ENCODE measurements at places on chromosomes 7 and 10.

DNA sequence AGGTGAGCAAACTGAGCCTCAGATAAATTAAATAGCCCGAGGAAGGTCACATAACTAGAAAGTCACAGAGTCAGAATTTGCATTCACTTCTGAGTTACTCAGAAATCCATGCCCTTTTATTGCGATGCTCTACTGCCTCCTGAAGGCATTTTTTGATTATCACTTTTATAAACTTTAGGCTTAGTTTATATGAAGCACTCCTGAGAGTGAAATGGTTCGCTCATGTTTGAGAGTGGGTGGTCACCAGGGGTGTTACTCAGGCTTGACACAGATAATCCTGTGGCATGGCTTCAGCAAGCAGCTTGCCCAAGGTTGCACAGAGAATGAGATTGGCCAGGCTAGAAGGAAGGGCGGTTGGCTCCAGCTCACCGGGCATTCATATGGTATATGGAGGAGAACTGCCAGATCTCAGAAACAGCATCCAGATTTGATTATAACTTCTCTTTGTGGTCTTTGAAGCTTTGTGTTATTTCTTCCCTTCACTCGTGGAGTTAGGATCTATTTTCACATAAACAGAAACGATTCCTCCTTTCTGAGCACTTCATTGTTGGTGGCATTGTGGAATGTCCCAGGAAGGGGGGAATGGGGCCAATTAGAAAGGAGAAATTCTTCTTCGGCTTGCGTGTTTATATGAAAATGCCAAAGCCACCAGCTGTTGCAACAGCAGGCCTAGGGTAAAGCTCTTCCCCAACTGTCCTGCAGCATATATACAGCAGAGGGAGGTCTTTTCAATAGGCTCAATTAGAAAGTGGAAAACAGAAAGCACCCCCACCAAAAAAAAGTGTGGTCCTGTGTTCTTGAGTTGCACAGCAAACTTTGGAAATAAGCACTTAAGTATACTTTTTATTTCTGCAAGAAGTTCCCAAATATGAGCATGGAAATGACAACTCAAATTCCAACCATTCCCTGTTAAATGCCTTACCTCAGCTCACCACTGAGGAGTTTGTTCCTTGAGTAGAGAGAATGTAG is 628.8 kb downstream of the SUGCT start:
- no peak for DNase-seq

GRCh38 chr7:29231671-29232232 is 37.2 kb downstream of the CHN2 start:
- DNase-seq, result no peak

DNA sequence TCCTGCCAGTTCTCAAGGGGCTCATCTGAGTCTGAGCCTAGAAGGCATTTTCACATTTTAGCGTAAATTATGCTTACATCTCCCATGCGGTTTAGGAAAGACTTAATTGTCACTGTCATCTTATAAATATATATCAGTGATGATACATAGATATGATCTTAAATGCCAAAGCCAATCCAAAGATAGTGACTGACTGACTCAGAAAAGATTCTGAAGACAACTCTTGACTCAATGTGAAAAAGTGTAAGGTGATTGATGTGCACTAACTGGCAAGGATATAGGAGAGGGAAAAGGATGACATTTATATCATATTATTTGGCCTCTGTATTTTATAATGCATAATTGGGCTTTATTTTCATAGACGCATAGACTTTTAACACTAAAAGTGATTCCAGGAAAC is 84.9 kb upstream of the LRRN3 start:
- no peak for DNase-seq

GRCh38 chr10:59881640-59882039 is 24.7 kb downstream of the CCDC6 start:
- no peak for DNase-seq

- no peak for DNase-seq
These were observed 45.7 kb upstream of the NXPH1 start for GRCh38 chr7:8387551-8388256.

DNA sequence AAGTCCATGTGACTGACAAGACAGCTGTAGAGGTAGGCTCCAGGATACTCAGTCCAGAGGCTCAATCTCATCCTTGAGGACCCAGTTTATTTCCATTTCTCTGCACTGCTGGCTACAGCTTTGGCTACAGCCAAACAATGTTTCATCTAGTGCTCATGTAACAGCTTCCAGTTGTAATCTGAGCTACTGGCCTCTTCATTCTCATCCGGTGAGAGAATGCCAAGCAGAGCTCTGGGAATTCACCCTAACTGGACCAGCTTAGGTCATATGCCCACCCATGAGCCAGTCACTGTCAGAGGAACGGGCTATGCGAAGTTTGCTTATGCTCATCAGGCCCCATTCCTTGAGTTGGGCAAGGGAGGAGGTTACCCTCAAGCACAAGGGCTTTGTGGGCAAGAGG is 192.9 kb downstream of the EVX1 start:
- DNase-seq, result no peak

GRCh38 chr10:85225311-85225710 is 896.9 kb downstream of the CCSER2 start:
- DNase-seq, result no peak

DNA sequence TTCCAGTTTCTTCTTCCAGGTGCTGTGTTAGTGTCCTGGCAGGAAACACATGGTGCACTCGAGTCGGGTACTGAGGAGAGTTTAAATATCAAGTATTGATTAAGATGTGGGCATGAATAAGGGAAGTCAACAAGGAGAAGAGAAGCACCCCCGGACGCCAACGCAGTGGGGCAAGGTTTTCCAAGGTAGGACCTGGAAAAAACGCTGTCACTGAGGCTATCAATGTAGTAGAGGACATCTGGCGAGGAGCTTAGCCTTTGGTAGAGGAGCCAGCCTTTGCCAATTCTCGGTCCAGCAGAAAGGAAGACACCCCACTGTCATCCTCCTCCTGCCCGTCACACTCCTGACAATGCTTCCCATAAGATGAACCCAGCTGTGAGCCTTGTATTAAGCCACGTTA is 159.6 kb downstream of the TEX36 start:
- DNase-seq, result no peak

DNA sequence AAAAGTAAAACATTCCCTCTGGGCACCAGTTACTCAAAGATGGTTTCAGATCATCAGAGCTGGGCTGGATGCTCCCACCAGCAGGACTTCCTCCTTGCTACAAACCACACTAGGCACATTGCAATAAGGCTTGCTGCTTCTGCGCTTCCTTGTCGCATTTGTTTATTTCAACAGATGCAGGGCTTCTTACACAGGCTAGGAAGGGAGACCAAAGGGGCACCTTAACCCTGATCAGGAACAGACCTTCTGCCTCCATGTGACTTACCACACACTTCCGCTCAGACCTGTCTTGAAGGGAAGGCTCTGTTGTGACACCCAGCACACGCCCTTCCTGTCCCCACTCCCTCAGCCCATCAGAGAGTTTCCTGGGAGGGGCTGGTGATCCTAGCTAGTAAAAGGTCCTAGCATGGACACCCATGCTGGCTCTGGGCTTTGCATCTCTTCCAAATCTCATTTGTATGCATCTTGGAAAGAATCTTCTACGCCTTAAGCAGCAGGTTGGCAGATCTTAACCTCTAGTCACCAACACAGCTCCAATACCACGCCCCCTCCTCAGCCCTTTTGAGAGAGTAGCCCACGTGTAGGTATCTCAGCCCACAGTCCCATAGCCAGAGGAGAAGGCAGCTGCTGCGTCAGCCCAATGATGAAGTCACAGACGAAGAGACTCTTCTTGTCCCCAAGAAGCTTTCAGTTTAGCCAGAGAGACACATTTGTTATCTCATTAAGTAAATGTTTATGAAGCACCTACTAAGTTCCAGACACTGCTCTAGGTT is 47.1 kb upstream of the SVIL start:
- no peak for DNase-seq

DNA sequence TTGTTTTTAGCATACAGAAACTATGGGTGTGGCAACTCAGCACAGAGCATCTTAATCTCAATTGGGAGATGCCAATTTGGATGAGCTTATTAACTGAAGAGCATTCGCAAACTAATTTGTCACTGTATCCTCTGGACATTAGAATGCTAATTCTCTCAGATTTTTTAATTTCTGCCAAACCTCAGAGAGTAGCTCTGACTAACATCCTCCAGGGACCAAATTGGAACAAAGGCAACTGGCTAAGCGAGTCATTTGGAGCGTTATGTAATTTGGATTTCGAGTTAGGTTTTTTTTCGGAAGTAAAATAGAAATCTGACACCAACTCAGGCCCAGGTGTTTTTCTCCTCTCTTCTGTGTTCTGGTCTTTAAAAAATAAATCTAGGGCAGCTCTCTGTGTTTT is 201.9 kb downstream of the BMPER start:
- peak; percentile 62 for DNase-seq

DNA sequence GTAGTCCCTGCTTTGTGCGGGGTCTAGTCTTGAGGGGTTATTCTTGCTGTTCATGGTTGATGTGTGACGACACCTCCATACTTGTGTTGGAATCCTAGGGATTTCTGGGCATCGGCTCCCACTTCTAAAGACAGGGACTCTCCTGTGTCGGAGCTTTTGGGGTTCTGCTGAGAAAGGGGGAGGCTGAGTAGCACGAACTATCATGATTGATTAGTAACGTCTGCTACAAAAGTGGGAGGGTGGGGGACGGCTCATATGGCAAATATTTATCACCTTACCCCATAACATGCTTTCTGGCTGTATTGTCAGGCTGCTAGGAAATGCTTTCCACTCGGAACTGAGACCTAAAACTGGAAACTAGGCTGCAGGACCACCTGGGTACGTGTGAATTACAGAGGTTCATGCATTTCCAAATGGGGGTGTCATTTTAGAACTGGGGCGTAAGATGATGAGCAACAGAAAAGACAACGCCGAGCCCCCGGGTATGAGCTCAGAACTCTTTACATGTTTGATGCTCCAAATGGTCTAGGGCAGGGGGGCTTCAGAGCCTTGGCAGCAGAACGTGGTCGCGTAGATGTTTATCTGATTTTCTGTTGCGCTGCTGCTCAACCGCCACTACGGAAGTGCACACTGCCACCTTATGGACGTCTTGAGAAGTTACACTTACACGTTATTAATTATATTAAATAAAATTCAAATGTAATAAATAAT is 15.1 kb upstream of the NME8 start:
- peak; percentile 29 for DNase-seq

GRCh38 chr10:132575320-132576201 is 38.0 kb downstream of the INPP5A start:
- no peak for DNase-seq

DNA sequence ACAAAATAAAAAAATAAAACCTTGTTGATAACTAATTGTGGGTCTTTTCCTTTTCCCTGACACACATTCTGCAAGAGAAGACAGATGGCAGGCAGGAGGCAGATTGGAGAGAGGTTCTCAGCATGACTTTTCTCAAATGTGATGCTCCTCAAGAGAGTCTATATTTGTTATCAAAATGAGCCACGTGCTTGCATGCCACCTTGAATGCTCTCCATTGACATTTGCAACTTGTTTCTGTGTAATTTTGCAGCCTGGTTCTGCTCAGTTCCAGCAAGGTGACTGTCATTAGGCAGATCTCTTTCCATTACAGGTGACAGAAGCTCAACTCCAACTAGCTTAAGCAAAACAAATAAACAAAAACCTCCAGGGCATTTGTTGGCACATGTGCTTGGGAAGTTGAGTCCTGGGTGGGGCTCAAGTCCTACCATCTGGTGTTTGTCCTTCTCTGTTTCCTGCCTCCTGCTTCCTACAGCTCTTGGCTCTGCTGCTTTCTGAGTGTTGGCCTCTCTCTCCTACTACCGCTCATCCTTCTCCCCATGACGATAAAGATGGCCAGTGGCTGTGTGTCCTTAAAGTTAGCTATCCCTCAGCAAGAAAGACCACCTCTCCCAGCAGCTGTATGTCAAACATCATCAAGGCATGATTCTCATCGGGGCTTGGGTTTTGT is 56.7 kb downstream of the GRK5 start:
- no peak for DNase-seq

GRCh38 chr7:16205466-16205865 is 215.9 kb downstream of the CRPPA start:
- DNase-seq, result no peak

- no peak for DNase-seq
These were observed 17.0 kb upstream of the SFR1 start for GRCh38 chr10:104104926-104105325.

- no peak for DNase-seq
These were observed 103.2 kb downstream of the MAD1L1 start for GRCh38 chr7:2129323-2130095.

GRCh38 chr7:117008886-117009531 is 55.7 kb downstream of the ST7 start:
- no peak for DNase-seq

DNA sequence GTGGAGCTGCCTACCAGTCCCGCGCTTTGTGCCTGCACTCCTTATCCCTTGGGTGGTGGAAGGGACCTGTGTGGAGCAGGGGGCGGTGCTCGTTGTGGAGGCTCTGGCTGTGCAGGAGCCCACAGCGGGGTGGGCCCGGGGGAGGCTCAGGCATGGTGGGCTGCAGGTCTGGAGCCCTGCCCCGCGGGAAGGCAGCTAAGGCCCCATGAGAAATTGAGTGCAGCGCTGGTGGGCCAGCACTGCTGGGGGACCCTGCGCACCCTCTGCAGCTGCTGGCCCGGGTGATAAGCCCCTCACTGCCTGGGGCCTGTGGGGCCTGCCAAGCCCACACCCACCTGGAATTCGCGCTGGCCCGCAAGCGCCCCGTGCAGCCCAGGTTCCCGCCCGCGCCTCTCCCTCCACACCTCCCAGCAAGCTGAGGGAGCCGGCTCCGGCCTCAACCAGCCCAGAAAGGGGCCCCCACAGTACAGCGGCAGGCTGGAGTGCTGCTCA is 859.6 kb upstream of the KCND2 start:
- no peak for DNase-seq

GRCh38 chr7:100874300-100874576 is 665 bp upstream of the SRRT start:
- no peak for DNase-seq

- DNase-seq, result peak; percentile 51
These were observed at the start of gene ADARB2 for GRCh38 chr10:1737222-1738061. TSS of gene ADARB2 (minus strand) at chr10:1737525.

DNA sequence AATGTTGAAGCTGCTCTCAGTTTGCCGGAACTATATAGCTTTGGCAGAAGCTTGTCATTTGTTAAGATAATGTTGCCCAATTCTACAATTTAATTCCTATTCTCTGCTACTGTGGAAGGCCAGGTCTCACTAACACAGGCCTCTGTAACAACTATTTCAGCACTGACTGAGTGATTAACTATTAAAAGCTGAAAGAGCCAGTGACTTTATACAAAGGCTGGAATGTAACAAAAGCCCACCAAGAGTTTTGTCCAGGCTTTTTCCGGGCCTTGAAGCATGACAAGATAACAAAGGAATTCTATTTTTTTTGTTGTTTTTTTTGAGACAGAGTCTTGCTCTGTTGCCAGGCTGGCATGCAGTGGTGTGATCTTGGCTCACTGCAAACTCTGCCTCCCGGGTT is 795.6 kb downstream of the PHTF2 start:
- no peak for DNase-seq
